Right lobe of liver (tissue), 6 donors: ENCODE measurements at places on chromosomes 3 and 15. TPM values are rescaled to one million over a fixed set of nuclear protein-coding genes. Genes with fewer than 3 reads are reported as not detected.

The COL6A5 gene
- not detected for total RNA-seq

The ECE2 gene
- total RNA-seq: not detected

The RAB5A gene
- total RNA-seq: 23.9 TPM

The RCN2 gene
- total RNA-seq: 13.8 TPM

The GNB4 gene
- 5.3 TPM for total RNA-seq

The ANKUB1 gene
- not detected for total RNA-seq

The CPB1 gene
- total RNA-seq: not detected

The MAGEF1 gene
- total RNA-seq: 12.0 TPM

The CFAP100 gene
- not detected for total RNA-seq

The ALG1L2 gene
- total RNA-seq: 0.61 TPM

The CHD2 gene
- 64.1 TPM for total RNA-seq

The CCDC54 gene
- not detected for total RNA-seq

The RPL14 gene
- total RNA-seq: 547 TPM

The SERPINI2 gene
- not detected for total RNA-seq

The PIAS1 gene
- 12.2 TPM for total RNA-seq

The GASK1A gene
- total RNA-seq: 5.5 TPM

The CNBP gene
- total RNA-seq: 215 TPM

The VWA5B2 gene
- not detected for total RNA-seq

The CSPG5 gene
- 0.18 TPM for total RNA-seq

The ATP2C1 gene
- 19.2 TPM for total RNA-seq

The RHOV gene
- total RNA-seq: not detected
